GM04504 (cell line): ENCODE measurements at places on chromosomes 16 and 17.

DNA sequence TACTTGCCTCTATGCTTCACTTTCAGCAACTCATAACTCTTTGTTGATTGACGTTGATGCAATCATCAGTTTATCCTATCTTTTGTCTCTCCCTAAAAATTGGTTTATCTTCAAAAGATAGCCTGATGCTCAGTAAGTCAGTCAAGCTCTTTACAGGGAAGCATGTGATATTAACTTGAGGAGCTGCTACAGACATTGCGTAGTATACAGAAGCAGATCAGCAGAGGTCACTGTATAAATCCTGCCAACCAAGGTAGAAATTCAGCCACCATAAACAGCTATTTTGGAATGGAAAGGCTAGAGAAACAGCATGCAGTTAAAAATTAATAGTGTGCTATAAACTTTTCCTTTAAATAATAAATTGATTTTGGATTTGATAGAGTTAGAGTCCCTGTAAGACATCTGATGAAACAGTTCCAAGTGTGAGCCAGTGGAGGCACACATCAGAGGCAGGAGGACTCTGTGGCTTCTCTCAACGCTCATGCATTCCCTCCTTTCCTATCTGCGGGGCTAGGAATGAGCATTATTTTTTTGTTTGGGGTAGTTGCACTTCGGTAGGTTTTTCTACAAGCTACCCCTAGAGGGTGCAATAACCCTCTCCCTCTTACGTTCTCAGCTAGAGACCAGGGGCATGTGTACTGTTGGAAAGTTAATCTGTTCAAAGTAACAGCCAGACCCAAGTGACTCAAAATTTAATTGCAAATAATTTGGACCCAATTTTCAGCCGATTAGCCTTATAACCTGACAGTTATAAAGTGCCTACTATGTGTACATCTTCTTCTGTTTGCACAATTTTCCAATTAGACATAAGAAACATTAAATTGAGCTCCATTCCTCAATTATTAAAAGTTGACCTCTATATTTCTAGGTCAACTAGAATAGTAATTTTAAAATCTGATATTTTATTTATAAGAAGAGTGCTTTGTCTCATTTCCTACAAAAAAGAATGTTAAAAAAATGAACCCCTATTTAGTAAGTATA is 647.7 kb upstream of the SOX9 start:
- no peak for DNase-seq

DNA sequence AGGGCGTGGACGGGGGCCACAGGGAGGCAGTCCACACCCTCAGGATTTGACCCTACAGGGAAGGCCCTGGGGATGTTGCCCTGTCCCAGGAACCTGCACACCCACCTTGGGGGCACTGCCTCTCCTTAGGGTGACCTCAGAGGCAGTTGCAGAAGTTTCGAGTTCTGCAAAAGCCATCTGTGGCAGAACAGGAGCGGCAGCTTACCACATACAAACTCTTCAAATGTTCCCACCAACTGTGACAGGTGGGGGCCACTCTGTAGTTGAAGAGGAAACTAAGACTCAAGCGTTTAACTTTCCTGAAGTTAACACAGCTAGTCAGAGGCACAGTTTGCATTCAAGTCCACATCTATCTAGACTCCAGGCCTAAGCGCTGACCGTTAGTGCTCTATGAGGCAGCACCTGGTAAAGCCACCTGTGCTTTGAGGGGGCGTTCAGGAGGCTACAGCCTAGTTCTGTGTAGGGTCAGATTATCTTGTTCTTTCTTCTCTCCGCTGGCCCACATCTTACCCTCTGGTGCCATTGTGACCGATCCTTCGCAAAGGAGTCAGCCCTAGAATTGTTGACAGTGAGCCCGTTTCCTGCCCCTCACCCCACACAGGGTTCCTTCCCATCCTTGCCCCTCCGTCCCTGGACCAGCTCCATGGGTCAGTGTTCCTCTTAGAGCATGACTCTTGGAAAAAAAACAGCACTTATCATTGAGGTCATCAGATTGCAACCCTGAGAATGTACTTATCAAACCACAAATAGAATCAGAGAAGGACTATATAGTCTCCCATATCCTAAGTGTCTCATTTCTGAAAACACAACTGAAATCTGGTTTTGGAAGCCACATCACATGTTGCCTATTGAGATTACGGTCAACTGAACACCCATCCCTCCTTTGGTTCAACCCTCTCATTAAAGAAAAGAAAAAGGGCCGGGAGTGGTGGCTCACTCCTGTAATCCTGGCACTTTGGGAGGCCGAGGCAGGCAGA is 45.4 kb downstream of the CDH1 start:
- no peak for DNase-seq

DNA sequence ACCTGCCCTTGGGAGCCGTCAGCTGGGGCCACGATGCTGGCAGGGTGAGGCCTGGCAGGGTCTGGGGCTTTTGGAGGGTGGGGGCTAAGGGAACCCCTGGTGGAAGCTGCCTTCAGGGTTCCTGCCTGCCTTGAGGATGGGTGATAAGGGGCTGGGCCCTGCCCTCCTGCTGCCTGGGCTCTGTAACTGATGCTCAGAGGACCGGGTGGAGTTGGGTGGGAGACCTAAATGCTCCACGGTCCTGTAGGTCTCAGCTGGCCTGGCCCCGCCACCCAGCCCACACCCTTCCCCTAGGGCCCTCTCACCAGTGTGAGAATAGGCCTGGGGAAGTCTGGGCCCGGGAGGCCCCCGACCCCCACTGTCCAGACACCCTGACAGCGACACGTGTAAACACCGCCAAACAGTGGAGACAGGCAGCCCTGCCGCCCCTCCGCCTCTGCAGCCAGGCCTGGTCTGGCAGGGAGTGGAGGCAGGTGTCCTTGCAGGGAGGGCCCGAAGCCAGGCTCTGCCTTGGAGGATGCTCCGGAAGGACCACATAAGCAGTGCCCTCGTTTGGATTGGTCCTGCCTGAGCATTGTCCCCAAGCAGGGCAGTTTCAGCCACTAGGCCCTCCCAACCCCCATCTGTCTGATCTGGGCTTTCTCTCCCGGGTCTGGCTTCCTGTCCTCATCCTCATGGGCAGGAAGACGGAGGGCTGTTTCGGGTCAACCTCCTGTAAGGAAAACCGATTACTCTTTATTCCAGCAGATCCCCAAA is 6.5 kb upstream of the BAHCC1 start:
- DNase-seq = no peak

GRCh38 chr17:57370037-57370581 is 113.8 kb downstream of the MSI2 start:
- no peak for DNase-seq

DNA sequence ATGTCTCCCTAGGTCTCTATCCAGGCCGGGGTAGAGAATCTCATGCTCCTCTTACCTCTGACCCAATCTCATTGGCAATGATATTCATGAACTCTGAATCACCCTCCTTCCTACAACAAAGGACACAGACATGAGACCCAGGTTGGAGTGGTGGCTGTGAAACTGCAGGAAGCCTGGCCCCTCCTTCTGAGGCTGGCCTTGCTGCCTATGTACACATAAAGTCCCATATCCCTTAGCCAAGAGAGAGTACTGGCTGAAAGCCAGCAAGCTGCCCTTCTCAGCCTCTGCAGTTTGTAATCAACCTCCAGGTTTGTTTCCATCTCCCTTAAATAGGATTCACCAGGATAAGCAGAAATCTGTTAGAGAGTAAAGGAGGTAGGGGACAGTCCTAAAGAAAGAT is 10.6 kb downstream of the AARSD1 start:
- no peak for DNase-seq

- no peak for DNase-seq
These were observed 187.0 kb downstream of the BCAS3 start for GRCh38 chr17:60864708-60865005.

GRCh38 chr17:42670789-42671657 is 5.8 kb downstream of the PLEKHH3 start:
- DNase-seq = no peak

DNA sequence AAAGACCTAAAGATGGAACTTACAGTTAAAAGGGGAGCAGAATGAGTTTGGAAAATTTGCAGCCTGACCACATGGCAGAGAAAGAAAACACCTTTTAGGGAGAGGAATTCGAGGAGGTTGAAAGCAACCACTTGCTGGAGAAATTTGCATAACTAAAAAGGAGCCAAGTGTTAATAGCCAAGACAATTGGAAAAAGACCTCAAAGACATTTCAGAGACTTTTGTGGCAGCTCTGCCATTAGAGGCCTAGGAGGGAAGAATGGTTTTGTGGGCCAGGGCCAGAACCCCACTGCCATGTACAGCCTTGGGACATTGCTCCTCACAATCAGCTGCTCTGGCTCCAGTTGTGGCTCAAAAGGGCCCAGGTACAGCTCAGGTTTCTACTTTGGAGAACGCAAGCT is 338.5 kb downstream of the UTP18 start:
- no peak for DNase-seq

GRCh38 chr16:16143038-16143763 is 80.1 kb downstream of the ABCC6 start:
- no peak for DNase-seq

DNA sequence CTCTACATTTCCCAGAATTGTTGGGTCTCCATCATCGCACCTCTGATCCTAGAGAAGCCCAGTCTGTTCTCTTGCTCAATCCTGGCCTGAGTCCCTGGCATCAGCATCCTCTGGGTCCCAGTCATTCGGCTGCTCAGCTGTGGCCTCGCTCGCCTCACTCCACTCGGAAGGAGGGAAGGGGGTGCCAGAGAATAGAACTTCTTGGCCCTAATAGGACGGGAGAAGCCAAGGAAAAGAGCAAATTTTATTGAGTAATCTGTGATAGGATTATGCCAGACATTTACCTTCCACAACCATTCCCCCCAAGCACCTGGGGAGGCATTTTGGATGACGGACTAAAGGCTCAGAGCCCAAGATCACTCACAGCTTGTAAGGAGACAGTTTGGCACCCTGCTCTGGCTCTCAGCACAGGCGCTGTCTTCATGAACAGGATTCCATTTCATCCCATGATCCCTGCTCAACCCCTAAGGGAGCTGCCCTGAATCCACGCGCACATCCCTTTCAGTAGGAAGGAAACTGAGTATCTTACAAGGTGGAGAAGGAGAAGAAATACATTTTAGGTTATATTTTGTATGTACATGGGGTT is 498 bp upstream of the CLEC10A start:
- DNase-seq = no peak

- no peak for DNase-seq
These were observed 153.4 kb downstream of the ZFHX3 start for GRCh38 chr16:72894293-72895151.

GRCh38 chr17:83002118-83002805 is 77.1 kb upstream of the METRNL start:
- DNase-seq = no peak

DNA sequence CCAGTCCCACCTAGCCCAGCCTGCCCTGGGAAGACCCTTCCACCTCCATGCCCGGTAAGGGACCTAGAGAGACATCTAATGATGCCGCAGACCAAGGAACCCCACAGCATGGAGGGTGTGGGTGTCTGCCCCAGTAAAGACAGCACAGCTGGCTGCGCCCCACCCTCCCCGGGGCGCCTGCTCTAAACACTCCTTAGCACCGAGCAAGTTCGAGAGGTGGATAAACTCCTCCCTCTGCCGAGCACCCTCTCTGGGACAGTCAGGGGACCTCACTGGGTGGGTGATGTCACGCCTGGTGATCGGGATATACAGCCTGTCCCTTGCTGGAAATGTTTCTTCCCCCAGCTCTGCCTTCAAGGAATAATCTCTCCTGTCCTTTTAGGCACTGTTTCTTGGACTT is 16.7 kb upstream of the DNAI2 start:
- DNase-seq = no peak

DNA sequence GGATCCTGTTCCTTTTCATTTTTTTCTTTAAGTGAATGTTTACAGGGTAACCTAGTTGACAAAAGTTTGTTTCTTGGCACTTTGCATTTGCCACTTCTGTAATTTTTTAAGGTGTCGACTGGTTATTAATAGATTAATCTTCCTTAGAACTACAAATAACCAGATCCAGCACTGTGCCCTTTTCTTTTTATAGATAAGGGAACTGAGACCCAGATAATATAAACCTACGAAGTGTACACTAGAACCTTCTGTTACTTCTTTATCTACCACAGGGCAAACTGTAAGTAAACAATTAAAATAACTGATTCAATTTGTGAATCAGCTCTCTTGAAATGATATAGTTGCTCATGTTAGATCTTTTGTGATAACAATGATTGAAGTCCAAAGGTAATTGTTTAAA is 55.4 kb downstream of the NLK start:
- no peak for DNase-seq

- no peak for DNase-seq
These were observed 412.6 kb downstream of the RBFOX1 start for GRCh38 chr16:7745276-7745675.

DNA sequence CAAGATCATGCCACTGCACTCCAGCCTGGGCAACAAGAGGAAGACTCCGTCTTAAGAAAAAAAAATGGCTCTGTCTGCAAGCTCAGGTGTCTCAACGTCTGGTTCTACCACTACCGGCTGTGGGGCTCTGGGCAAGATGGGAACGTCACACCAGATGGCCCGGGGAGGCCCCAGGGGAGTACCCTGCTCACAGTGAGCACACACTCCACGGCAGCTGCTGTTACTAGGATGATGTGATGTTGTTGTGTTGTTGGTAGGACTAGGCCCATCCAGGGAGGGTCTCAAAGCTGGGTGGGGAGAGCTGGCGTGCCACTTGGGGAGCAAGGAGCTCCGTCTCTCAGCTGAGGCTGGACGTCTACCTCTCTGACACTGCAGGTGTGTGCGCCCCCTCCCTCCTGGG is 9.4 kb upstream of the NPTX1 start:
- no peak for DNase-seq

GRCh38 chr16:77327717-77328116 is 107.1 kb downstream of the ADAMTS18 start:
- no peak for DNase-seq

GRCh38 chr16:9090101-9090959 is 1.1 kb upstream of the HAPSTR1 start:
- DNase-seq = no peak

DNA sequence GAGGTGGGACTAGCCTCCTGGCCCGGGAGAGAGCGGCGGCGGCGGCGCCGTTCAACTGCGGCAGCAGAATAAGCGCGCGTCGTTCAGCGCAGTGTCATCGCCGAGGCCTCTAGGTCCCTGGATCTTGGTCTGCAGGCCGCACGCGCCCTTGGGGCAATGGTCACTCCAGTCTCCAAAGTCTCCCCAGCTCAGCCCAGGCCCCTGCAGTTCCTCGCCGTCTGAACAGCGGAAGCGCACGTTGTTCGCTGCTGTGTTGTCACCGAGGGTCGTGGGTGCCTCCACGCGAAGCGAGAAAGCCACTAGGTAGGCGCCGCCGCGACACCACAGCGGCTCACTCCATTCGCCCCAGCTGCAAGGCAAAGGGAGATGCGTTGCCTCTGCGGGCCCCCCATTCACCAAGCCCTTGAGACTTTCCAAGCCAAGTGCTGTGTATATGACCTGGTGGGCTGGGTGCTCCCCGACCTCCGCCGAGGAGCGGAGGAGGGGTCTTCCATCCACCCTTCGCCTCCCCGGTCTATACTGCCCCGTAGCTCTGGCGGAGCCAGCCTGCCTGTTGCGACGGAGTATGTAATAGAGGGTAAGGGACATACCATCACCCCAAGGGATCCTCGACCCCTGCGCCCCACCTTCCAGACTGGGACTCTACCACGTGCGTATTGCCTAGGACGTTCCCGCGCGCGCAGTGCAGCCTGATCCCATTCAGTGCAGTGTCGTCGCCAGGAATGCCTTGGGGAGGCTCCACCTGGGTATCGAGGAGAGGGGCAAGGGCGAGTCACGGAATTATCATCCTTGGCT is 656 bp downstream of the VMO1 start:
- DNase-seq = no peak
